ENCODE measurements at places on chromosomes 5 and 9.

GRCh38 chr5:143695941-143696340 lies 116.0 kb upstream of the HMHB1 start:
- no peak for DNase-seq

DNA sequence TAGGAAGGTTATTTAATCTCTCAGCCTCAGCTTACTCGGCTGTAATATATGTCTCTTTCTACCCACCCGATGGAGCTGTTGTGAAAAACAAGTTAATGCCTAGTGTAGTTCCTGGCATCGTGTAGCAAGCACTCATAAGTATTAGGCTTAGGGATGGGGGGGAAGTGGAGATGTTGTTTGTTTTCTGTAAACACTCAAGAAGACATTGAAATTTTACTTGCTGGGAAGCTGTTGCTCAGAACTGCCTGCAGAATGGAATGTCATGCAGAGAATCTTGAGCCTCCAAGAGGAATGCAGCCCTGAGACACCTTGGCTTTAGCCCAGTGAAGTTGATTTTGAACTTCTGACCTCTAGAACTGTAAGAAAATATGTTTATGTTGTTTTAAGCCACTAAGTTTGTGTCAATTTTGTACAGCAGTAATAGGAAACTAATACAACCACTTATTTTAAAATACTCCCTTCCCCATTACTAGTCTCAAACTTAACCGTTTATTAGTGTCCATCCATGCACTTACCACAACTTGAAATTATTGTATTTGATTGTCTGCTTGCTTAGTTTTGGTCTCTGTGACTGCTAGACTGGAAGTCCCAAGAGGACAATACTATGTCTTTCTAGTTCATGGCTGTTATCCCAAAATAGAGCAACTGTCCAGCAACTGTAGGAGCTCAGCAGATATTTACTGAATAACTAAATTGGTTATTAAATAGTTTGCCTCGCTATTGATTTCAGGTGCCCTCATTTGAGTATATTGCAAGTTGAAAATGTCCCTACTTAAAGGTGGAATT lies 53.8 kb downstream of the MFAP3 start:
- DNase-seq, result no peak

DNA sequence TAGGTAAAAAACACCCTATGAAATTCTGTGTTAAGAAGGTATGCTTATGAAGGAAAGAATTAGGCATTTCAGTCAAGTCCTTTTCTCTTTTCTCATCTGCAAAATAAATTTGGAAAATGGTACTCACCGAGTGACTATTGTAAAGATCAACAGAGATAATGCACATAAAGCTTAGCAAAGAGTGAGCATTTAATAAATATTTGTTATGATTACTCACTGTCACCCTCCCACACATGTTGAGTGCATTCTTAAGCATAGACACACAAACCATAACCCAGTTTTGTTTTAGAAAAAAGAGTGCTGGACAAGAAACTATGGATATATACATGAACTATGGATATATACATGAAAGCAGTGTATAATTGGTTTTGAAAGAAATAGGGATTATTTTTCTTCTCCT lies 54.7 kb upstream of the PRLR start:
- DNase-seq, result no peak

DNA sequence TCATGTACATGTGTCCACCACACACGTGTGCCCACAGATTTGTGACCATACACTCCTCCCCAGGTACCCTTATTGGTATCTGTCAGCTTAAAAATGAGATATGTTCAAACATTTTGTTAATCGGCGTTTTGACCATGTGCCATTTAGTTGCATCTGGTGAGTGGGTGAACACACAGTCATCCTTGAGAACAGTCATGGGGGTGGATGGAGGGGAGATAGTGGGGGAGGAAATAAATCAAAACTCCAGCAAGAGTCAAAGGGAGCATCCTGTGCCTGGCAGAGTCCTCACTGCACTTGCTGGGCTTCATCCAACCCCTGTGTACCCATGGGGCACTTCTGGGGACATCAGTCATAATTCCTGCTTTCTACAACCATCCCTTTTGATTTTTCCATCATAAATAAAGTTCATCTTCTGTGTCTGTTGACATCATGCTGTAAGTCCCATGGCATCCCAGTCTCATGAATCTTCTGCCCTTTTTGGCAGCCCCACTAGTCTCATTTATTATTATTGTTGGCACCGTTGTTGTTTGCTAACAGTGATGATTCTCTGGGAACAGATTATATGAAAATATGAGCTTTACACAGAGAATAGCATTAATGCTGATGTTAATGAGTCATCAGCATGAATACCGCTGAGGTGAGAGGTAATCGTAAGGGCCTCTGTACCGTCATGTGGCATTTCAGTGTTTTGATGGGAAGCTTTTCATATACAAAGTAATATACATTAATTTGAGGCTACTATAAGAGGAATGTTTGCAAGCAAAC lies 24.4 kb upstream of the CLK4 start:
- no peak for DNase-seq

GRCh38 chr9:38332625-38333024 lies 59.9 kb upstream of the ALDH1B1 start:
- DNase-seq, result no peak

- no peak for DNase-seq
Measured at GRCh38 chr9:96185518-96186156, 116.3 kb downstream of the HSD17B3 start.

DNA sequence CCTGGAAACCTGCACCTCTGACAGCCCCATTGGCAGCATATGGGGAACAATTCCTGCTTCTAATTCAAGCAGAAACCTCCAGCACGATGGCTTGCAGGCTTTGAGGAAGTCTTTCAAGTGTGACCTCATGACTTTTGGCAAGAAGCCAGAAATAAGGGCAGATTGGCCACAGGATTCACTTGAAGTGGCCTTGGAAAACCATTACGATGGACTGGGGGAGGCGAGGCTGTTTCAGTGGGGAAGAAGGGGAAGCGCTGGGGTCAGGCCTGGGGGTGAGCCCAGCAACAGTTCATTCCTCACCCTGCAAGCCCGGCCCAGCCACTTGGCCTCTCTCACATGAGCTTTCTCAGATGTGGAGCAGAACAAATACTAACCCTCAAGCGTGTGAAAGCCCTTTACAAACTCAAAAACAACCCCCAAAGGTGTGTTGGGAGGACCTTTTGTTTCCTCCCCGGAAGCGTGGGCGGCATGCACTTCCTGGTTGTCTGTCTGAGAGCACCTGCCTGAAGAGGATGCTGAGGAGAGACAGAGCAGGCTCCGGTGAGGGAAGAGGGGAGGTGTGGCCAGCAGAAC lies 26.9 kb upstream of the EEIG1 start:
- DNase-seq, result peak; percentile 3

- DNase-seq, result no peak
Measured at GRCh38 chr5:58838729-58839128, 255.9 kb downstream of the RAB3C start.

DNA sequence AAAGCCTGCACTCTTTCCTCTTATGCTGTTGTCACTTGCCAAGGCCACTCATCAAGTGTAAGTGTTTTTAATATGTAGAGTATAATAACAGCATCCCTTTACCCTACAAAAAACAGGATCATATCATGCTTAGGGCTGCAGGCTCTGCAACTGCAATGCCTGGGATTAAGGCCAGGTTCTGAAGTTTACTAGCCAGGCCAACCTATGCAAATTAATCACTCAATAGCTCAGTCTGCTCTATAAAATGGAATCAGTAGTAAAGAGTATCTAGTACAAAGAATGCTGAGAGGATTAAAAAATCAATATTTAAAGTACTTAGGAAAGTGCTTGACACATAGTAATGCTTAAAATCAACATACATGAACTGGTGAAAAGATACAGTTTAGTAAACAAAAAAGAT lies 253.3 kb downstream of the EDIL3 start:
- DNase-seq, result no peak

- no peak for DNase-seq
Measured at GRCh38 chr9:121154782-121155181, 46.9 kb downstream of the RAB14 start.

- DNase-seq, result no peak
Measured at GRCh38 chr5:63726496-63726895, 235.7 kb downstream of the HTR1A start.

GRCh38 chr5:67094476-67095300 lies 101.9 kb downstream of the CD180 start:
- no peak for DNase-seq

GRCh38 chr5:80269991-80270438 lies 14.2 kb upstream of the SERINC5 start:
- no peak for DNase-seq

GRCh38 chr5:169148138-169148740 lies 152.7 kb downstream of the SLIT3 start:
- DNase-seq, result no peak

- DNase-seq, result peak; percentile 24
Measured at GRCh38 chr9:16816011-16816410, 54.5 kb downstream of the BNC2 start.

DNA sequence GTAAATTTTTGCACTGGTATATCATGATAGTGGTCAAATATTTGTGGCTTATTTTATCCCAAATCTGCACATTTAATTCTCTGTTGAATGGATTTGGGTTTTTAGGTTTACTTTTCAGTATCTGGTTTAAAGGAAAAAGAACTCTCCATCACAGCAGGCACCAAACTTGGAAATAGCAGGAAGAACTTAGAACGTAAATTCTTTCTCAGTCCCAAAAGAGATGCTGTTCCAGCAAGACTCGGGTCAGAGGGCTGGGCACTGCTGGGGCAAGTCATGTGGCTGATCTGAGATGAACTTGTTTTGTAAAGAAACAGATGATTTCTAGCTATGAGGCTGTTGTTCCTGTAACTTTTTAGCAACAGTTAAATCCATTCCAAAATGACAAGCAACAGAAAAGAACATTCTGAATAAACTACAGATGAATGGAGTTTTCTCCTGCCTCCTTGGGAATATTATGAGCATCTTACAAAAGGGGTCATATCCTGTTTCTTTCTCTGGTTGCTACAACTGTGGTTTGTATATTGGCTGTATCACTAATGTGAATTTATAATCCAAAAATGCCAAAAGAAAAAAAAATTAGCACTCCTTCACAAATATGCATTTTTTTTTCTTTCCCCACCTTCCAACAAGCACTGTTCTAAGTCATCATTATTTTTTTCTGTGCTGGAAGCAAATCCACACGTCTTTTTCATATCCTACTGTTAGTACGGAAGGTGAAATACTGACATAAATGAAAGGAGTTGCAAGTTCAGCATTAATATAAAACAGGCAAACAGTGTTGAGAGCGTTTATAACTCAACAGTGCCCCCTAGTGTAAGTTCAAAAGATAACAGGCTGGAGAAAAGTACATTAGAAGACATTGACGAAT lies 31.1 kb downstream of the OR2K2 start:
- DNase-seq, result no peak

- DNase-seq, result no peak
Measured at GRCh38 chr9:72207278-72207677, 58.0 kb downstream of the GDA start.

DNA sequence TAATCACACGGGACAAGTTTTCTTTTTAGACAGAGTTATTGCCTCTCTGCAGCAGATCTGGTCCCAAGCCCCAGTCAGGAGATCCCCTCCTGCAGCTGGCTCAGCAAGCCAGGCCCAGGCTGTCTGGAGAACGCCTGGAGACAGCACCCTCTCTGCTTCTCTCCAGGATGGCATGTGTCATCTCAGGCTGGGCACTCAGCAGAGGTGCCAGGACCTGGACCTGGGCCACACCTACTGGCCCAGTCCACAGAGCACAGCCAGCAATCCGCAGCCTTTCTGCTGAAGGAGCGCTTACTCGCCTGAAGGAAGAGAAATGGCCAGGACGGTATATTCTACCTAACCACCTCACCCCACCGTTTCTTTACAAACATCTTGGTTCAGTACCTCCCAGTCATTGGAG lies 4.7 kb upstream of the TBC1D9B start:
- no peak for DNase-seq

GRCh38 chr9:96150324-96151227 lies 151.4 kb downstream of the HSD17B3 start:
- DNase-seq, result no peak

- DNase-seq, result peak; percentile 83
Measured at GRCh38 chr9:95249986-95250385, 67.5 kb downstream of the FANCC start.

- no peak for DNase-seq
Measured at GRCh38 chr5:14449052-14449661, 132.4 kb upstream of the OTULINL start.

DNA sequence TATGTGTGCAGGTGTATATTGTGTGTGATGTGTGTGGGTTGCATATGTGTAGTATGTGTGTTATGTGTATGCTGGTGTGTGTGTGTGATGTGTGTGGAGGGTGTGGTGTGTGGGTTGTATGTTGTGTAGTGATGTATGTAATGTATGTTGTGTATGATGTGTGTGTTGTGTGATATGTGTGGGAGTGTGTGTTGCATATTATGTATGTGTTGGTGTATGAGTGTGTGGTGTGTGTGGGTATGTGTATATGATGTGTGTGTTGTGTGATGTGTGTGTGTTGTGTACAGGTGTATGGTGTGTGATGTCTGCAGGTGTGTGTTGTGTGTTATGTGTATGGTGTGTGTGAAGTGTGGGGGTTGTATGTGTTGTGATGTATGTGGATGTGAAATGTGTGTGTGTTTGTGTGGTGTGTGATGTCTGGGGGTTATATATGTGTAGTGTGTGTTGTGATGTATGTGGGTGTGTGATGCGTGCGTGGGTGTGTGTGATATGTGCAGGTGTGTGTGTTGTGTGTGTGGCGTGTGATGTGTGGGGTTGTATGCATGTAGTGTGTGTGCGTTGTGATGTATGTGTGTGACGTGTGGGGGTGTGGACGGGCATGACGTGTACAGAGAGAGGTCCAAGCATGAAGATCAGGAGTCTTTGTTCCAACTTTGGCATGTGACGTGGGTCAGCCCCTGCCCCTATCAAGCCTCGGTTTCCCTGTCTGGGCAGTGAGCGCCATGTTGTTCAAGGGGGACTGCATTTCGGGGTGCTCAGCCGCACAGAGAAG lies 8.5 kb upstream of the CRB2 start:
- DNase-seq, result no peak

DNA sequence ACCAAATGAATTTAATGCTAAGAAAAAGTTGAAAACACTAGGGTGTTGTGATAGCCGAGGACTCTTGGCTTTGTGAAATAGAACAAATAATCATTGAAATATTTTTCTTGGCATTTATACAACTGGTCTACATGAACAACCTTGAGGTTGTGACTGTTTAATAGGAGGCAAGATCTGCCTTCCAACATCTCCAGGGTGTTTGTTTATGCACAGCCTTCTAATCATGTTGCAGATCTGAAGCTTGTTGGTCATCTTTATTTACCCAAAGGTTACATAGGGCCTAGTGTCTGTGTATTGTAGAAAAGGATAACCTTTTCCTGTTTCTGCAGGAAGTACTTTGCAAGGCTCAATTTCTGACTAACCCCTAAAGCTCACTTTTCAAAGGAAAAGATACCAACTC lies 65.2 kb upstream of the RANBP3L start:
- no peak for DNase-seq
